ENCODE measurements at places on chromosomes 6 and 20. TPM values are rescaled to one million over a fixed set of nuclear protein-coding genes. Genes with fewer than 3 reads are reported as not detected.

GRCh38 chr6:82681119-82681714 lies 317.6 kb downstream of the TPBG start:
- no peak for DNase-seq

DNA sequence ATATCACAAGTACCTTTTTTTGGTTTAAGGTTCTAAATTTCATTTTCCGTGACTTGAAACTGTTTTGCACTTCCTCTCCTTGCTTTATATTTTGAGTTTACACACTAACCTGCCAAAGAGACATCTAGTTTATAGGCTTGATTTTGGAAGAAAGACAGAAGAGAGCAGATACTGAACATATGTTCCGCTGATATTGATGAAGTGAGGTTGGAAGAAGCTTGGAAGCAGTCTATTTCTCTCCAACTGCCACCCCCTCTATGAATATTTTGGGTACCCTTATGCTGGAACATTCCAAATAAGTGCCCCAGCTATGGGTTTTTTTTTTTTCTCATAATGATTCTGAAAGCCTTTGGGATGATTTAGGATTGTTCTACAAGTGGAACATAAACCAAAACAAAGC lies 150.6 kb downstream of the LAMA2 start:
- no peak for DNase-seq

- DNase-seq = no peak
These were observed 117.3 kb downstream of the SMLR1 start for GRCh38 chr6:130944486-130944885.

The NKAPL gene
- total RNA-seq = 0.13 TPM

The BMP6 gene
- total RNA-seq = 0.61 TPM

The PPP1R3D gene
- 3.1 TPM for total RNA-seq

The CLPSL2 gene
- total RNA-seq = 6.0 TPM

All from H9 (cell line).